ENCODE measurements at places on chromosomes 12 and 14.

DNA sequence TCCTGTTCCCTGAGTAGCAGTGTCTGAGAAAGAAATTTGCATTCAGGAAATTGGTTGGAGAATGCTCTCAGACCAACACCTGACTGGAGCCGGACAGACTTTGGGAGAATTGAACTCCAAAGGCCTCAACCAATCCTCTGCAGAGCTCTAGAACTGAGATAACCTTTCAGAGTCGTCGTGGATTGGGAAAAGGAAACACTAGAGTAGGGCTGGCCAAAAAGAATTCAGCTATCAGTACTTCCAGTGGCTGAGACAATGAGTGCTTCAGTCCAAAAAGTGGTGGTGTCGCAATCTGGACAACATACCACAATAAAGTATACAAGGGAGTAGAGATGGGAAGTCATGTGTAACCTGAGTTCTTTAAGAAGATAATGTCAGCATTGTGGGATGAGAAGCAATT, 377.1 kb downstream of the SLC16A7 start:
- DNase-seq: no peak

DNA sequence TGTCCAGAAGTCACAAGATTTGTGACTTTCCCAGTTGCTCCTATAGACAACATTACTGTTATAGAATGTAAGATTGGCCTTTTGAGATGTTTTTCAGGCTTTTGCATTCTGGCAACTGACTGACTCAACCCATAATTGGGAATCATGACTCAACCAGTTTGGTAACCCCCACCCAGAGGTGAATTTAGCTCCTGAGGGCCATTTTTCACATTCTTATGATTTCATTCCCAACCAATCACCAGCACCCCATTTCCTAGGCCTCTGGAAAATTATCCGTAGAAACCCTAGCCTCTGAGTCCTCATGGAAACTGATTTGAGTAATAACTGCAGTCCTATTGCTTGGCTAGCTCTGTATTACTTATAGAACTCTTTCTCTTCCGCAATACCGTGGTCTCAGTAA, 626.0 kb upstream of the SEL1L start:
- DNase-seq: no peak

DNA sequence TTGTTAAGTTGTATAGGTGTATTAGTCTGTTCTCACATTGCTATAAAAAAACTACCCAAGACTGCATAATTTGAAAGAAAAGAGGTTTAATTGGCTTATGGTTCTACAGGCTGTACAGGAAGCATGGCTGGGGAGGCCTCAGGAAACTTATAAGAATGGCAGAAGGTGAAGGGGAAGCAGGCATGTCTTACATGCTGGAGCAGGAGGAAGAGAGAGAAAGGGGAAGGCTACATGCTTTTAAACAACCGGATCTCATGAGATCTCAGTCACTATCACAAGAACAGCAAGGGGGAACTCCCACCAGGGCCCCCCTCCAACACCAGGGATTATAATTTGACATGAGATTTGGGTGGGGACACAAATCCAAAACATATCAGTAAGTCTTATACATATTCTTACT, 60.5 kb upstream of the OR10AD1 start:
- DNase-seq: no peak

DNA sequence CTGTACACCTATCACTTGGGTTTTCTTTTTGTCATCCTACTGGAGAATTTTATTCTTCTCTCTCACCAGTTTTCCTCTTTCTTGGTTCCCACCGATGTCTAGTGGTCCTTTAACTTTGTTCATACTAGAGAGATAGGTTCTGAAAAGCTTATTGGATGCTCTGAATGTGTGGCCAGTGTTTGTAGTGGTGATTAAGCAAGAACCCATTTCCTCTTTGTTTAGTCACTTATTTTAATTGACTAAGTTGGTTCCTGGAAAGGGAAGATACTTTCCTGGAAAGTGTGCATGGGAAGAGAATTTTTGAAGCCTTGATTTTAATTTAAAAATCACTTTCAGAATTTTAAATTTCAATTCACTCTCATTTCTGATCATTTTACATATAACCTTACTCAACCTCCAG, 127.2 kb downstream of the OTOGL start:
- DNase-seq: no peak

DNA sequence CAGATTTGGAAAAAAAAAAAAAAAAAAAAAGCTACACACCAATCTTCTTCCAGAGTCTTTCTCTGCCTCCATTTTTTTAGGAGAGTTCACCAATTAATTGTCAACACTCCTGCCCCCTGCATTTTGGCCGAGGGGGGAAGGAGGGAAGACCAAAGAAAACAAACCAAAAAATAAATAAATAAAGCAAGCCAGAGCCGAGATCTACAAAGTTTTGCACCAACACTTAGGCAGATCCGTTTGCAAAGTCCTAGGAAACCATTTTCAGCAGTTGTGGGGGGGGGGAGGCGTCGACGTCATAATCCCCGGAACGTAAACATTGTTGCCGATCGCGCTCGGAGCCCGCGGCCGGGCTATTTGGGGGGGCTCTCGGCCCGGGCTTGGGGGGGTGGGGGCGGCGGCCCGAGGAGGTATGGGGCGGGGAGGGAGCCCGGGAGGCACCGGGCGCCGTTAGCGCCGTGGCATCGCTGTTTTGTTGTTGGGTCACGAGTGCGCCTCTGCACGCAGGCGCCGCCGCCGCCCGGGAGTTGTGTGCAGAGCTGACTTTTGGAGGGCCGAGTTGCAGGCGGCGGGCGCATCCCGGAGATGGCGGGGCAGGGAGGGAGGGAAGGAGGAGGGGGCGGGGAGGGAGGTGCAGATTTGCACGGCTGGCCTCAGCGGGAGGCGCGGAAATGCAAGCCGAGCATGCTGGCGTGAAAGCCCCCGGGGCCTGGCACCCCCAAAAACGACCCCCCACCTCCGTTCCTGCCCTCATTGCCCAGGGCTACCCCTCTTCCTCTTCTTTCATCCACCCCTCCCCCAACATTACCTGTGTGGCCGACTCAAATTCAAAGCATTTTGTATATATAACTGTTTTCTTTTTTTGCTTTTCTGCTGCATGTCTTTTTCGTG, 598 bp downstream of the KDM2B start:
- DNase-seq: no peak

- DNase-seq: no peak
Measured at GRCh38 chr12:13523536-13524307, 327.2 kb downstream of the EMP1 start.

DNA sequence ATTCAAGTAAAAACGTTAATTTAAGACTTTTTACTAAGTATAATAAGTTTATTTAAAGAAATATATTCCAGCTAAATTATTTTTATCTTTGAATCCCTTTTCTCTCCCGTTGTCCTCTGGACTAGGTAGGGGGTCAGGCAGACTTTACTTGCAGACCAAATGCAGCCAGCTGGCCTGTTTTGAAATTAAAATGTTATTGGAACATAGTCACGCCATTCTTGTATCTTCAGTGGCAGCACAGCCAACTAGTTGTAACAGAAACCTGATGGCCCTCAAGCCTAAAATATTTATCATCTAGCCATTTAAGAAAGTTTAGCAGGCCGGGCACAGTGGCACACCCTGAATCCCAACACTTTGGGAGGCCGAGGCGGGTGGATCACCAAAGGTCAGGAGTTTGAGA, 52.7 kb downstream of the BCAT1 start:
- DNase-seq: no peak

GRCh38 chr12:19483727-19484126, 44.4 kb downstream of the AEBP2 start:
- DNase-seq: no peak

GRCh38 chr12:97288531-97288930, 174.1 kb upstream of the RMST start:
- no peak for DNase-seq

GRCh38 chr12:5742258-5742657, 202.8 kb downstream of the ANO2 start:
- no peak for DNase-seq

GRCh38 chr12:82855872-82856271, 169.2 kb downstream of the TMTC2 start:
- DNase-seq: no peak

DNA sequence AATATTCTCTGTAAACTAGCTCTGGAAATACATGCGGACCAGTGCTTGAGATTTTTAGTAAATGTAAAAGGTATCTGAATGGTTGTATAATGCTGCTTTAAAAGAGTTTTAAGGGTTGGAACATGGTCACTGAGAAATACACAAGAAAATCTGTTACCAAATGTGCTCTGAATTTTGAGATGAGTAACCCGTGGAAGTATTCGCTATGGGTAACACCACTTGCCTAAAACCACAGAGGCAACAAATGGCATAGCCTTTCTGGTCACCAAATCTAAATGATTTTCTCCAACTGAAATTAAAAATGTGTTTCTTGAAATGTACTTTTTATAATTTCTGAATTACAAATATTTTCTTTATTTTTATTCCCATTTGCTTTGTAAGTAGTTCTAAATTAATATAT, 745.7 kb downstream of the DIO2 start:
- DNase-seq: no peak

- DNase-seq: no peak
Measured at GRCh38 chr12:2692080-2692479, 102.7 kb upstream of the FKBP4 start.

DNA sequence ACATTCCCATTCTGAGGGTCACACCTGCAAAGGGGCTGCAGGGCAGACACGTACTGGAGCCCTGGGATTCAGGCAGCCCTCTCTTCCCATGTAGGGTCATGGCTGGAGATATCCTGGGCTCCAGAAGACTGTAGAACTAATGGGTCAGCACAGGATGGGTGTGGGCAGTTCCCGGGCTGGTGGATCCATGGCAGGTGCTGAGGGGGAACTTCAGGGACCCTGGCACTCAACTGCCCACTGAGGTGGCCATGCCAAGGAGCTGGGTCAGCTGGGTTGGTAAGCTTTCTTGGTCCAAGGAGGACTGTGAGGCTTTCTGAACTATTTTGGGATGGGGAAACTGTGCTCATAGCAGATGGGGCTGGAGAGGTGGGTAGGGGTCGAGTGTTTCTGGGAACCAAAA, 183.4 kb upstream of the RTL1 start:
- DNase-seq: no peak

DNA sequence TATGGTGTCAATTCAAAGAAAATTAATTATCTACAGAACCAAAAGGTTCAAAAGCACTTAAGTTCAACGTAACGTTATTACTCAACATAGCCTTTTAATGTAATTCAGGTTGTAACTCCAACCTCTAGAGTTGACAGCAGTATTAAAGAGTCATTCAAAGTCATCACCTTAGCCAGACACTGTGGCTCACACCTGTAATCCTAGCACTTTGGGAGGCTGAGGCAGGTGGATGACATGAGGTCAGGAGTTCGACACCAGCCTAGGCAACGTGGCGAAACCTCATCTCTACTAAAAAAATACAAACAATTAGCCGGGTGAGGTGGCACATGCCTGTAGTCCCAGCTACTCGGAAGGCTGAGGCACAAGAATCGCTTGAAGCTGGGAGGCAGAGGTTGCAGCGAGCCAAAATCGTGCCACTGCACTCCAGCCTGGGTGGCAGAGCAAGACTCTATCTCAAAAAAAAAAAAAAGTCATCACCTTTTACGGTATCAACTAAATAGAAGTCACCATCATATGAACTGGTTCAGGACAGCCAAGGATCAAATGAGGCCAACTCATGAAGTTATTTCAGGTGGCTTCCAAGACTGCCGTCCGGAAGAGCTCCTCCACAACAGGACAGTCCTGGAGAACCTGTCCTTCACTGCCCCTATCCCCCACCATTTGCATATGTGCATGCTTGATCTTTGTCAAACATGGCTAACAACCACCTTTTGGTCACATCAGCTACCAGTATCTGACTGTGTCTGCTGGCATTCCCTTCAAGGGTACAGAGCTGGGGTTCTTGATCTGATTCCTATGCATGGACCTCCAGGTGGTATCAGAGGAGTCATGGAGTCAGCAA, 4.2 kb downstream of the PPTC7 start:
- DNase-seq: no peak

DNA sequence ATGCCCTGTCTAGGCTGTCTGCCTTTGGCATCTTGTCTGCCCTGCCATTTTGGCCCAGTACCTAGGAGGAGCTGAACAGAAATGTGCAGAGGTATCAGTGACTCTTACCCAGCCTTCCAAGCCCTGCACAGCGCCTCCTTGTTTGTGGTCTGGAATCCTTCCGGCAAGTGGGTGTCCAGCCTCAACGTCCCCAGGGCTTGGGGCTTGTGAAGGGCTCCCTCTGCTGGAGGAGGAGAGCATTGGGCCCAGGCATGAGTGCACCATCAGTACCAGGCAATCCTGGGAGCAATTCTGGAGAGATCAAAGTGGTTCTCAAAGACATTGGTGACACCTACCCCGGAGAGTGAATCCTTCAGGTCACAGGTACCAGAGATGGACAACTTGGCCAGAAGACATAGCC, 2.4 kb upstream of the TCL1B start:
- DNase-seq: no peak

GRCh38 chr12:14256121-14256520, 109.4 kb upstream of the ATF7IP start:
- DNase-seq: no peak

DNA sequence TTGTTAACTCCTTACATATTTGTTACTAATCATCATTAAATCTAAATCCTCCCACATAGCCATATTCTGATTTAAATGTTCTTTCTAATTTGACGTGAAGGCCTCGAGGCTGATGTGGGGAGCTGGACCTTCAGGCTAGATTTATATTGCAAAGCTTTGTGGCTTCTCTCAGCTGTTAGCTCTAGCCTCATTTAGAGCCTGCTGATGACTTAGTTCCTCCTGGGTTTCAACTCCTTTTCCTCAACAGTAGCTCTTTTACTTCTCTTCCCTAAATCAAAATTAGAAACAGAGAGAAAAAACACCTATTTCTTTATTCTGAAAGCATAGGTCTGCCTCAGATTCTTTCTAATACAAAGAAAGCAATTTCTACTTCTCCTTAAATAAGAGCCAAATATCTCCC, 477.5 kb upstream of the CCDC196 start:
- no peak for DNase-seq
